ENCODE measurements at places on chromosomes 6 and 20. TPM values are rescaled to one million over a fixed set of nuclear protein-coding genes. Genes with fewer than 3 reads are reported as not detected.

MED23 gene
- total RNA-seq = 41.1 TPM

SIRPA gene
- 16.4 TPM for total RNA-seq

PRICKLE4 gene
- total RNA-seq = 2.4 TPM

DEFB116 gene
- total RNA-seq = not detected

DOK5 gene
- total RNA-seq = 11.1 TPM

BMP6 gene
- 3.7 TPM for total RNA-seq

PTPRK gene
- 56.9 TPM for total RNA-seq

EYA4 gene
- total RNA-seq = 5.7 TPM

CDSN gene
- 37.1 TPM for total RNA-seq

LHFPL5 gene
- not detected for total RNA-seq

SPAG4 gene
- total RNA-seq = not detected

CEP162 gene
- 11.1 TPM for total RNA-seq

DDR1 gene
- 59.3 TPM for total RNA-seq

KIF6 gene
- total RNA-seq = 0.79 TPM

Measured in skin of body (tissue), 3 donors.